ENCODE measurements at places on chromosomes 1 and 21.
A peak's percentile ranks its signal among the peaks of the same experiment; 100 is the strongest.

- DNase-seq = no peak
Measured at GRCh38 chr1:156705321-156705917, at the start of gene CRABP2. Gene CRABP2, minus strand, starts transcription at chr1:156705583. Its CDS starts 137 bp downstream, at chr1:156705446.

DNA sequence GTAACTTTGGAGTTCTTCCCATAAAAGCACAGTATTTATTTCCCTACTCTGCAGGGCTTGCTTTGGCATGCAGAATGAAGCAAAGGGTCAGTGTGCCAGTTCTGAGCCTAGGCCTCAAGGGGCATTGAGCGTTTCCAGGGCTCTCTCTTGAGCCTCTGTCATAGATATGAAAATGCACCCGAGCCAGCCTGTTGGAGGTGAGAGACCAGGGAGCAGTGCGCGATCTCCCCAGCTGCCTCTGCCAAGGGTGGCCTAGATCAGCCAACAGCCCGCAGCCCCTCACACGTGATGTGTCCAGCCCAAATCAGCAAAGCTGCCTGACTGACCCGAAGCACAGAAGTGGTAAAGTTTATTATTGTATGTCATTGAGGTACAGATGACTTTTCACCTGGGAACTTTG is 63.7 kb downstream of the TENT5C start:
- no peak for DNase-seq

- peak; percentile 33 for DNase-seq
Measured at GRCh38 chr1:212819726-212820125, 27.7 kb downstream of the SPATA45 start.

DNA sequence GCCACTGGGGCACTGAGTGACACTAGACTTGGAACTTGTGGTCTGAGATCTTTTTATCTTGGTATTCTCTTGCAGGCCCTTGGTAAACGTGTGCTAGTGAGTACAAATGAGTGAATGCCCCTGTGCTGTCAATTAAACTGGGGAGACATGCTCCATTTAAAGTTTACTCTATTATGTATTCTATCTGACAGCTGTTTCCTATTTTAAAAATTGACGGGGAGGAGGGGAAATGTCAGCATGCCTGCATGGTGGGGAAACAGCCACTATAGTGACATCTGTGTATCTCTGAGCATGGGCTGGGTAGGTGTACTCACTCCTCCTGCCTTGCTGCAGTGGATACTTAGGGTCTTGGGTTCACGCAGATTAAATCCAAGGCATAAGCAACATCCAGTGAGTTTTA is 59.0 kb upstream of the IKBKE start:
- no peak for DNase-seq

GRCh38 chr1:18697541-18697940 is 66.9 kb downstream of the PAX7 start:
- DNase-seq = no peak

Measured in KBM-7 (cell line).